Right lobe of liver (tissue), 6 donors: ENCODE measurements at places on chromosomes 13 and 19. TPM values are rescaled to one million over a fixed set of nuclear protein-coding genes. Genes with fewer than 3 reads are reported as not detected.

- no peak for DNase-seq
Measured at GRCh38 chr13:48178126-48178525, 54.9 kb upstream of the ITM2B start.

- DNase-seq = no peak
Measured at GRCh38 chr13:44796597-44797490, 192.4 kb downstream of the NUFIP1 start.

DNA sequence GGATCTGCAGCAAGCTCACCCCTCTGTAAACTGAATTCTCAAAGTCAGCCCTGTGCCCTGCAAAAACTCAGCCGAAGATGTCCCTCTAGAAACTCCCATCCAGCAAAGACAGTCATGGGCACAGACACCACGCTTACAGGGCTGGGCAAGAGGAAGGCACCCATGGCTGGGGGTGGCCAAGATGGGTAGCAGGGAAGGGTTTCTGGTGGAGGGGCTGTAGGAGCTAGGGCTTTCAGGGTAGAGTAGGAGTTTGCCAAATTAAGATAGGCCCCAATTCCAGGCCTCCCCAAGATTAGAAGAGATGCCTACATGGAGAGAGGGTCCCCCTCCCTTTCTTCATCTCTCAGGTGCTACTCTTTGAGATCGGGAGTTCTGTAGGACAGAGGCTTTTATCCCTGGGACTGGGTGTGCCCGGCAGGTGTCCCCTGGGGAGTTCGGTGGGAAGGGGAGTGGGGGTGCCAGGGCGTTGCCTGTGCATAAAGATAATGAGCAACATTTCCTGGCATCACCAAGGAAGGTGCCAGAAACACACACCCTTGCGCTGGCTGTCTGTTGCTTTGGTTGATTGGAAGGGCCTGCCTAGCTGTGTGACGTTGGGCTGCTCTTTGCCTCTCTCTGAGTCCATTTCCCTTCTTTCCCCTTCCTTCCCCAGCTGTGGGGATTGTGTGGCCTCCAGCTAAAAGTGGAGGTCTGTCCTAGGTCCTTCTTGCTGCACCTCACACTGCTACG lies 9.4 kb downstream of the NRTN start:
- no peak for DNase-seq

GRCh38 chr13:50951366-50951765 lies 41.8 kb downstream of the RNASEH2B start:
- no peak for DNase-seq

DNA sequence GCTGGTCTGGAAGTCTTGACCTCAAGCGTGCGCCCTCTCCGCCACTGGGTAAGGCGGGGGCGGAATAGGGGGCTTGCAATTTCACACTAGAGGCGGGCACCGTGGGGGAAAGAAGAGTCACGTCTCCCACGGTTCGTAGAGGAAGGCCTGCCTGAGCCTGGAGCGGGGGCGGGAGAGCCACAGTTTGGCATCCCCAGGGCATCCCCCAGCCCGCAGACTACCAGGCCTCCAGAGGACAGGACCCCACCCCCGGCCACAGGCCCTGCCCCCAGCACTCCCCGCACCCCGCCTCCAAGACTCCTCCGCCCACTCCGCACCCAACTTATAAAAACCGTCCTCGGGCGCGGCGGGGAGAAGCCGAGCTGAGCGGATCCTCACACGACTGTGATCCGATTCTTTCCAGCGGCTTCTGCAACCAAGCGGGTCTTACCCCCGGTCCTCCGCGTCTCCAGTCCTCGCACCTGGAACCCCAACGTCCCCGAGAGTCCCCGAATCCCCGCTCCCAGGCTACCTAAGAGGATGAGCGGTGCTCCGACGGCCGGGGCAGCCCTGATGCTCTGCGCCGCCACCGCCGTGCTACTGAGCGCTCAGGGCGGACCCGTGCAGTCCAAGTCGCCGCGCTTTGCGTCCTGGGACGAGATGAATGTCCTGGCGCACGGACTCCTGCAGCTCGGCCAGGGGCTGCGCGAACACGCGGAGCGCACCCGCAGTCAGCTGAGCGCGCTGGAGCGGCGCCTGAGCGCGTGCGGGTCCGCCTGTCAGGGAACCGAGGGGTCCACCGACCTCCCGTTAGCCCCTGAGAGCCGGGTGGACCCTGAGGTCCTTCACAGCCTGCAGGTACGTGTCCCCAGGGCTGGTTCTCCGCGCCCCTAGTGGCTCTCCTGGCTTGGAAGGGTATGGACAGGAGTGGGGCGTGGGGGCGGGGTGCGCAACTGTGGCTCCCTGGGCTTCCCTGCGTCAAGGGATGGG lies at the start of gene ANGPTL4:
TSS of gene ANGPTL4 (plus strand) at position 353 of the 969 bp plus-strand sequence. CDS start at position 520, 167 bp downstream.
- peak; percentile 91 for DNase-seq

GRCh38 chr13:99481366-99481765 lies 19.9 kb upstream of the TM9SF2 start:
- DNase-seq = no peak

- no peak for DNase-seq
Measured at GRCh38 chr19:34503531-34504272, 22.1 kb downstream of the WTIP start.

LPAR2 gene
- total RNA-seq = 2.1 TPM

ZNF100 gene
- total RNA-seq = 1.7 TPM

KIR3DL2 gene
- not detected for total RNA-seq

CCDC194 gene
- total RNA-seq = not detected
